LoVo (cell line): ENCODE measurements at places on chromosomes 12 and 14.

DNA sequence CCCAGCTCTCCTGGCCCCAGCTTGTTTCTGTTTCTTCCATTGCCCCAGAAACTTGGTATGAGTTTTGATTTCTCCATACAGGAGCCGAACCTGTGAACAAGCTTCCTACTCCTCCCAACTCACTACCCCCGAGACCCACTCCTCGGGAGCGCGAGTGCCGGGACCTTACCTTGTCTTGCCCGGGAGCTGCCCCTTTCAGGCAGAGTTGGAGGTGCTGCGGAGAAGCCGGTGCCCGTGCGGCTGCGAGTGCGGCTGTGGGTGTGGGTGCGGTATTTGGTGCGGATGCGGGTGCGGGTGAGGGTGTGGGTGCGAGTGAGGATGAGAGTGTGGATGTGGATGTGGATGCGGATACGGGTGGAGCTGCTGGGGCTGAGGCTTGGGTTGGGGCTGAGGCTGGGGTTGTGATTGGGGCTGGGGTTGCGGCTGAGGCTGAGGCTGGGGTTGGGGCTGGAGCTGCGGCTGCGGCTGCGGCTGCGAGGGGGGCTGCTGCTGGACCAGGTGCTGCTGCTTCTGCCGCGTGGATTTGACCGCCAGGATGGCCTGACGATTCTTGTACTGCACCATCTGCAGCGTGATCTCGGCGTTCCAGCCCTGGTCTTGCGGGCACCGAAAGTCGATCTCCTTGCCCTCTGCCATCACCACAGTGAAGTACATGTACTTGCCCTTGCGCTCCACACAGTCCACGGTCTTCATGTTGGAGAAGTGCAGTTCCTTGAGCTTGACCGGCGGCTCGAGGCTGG, 1.1 kb downstream of the PHLDA1 start:
- DNase-seq: no peak

GRCh38 chr14:78359581-78359980, 189.4 kb downstream of the NRXN3 start:
- DNase-seq: no peak

GRCh38 chr14:24422261-24422660, 7.2 kb downstream of the CBLN3 start:
- DNase-seq: no peak

GRCh38 chr12:64808110-64808509, 16.3 kb upstream of the TBC1D30 start:
- DNase-seq: no peak

- no peak for DNase-seq
Observed at GRCh38 chr14:30053103-30053502, 125.5 kb upstream of the PRKD1 start.

DNA sequence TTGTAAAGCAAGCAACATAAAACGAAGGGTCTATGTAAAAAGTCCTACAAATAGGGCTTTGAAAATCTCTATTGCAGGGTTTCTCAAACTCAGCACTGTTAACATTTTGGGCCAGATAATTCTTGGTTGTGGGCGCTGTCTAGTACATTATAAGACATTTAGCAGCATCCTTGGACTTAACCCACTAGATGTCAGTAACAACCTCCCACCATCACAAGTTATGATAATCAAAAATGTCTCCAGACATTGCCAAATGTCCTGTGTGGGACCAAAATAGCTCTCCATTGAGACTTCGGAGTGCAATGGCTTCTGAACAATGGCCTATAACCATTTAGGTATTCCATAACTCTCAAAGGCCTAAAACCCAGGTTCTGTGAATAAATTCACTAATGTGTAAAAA, 22.9 kb upstream of the DHRS7 start:
- no peak for DNase-seq
